ENCODE measurements at places on chromosomes 2 and 18.

- no peaks in the 10 kb centered on the region for H3K4me1 ChIP-seq
- H3K4me3 ChIP-seq: no peak overlapping the region
- DNase-seq: no peak
- H3K27me3 ChIP-seq: no peaks in the 10 kb centered on the region
- no peak overlapping the region for H3K27ac ChIP-seq
Measured at GRCh38 chr2:6845312-6845711, 20.4 kb downstream of the CMPK2 start.

DNA sequence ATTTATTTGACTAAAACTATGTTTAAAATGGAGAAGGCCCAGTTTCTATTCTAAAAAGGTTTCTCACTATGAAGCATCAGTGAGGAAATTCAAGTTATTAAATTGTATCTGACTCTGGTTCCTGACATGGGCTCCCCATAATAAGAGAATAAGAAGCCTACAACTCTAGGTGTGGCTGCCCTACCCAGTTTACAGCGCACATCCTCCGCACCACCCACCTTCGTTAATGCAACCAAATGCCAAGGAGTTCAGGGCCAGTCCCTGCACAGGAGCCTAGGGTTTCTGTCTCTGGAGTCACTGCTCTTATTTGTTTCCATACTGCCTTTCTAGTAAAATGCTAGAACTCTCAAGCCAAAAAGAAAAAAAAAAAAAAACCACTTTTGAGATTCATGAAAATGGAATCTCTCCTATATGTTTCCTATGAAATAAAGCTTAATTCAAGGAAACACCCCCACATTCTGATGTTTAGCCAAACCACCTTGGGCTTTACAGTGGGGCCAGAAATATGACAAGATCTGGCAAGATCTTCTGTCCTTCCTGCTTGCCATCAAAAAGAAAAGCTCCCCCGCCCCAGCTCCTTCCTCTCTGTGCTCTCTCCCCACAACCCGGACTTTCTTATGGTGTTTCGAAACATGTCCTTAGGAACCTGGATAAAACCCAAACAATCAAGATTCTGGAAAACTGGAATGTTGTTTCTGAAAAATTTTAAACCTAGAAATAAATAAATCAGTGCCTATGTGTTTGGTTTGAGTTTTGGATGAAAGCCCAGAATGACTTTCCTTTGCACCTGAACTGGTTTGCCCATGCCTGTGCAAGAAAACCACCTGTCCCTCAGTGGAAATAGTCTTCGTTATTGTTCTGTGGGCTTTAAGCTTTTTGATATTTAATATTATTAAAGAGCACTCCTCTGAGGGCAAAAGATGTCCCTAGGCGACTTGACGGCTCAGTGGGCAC is 136.7 kb downstream of the SP3 start:
- H3K27ac ChIP-seq: no peak overlapping the region
- DNase-seq: no peak
- no peaks in the 10 kb centered on the region for H3K36me3 ChIP-seq
- no peak overlapping the region for H3K4me3 ChIP-seq
- H3K4me1 ChIP-seq: peaks cover 20% of the 10 kb centered on the region

GRCh38 chr2:231399046-231399852 is 3.7 kb downstream of the B3GNT7 start:
- peak overlapping the region; percentile 40 for H3K27ac ChIP-seq
- no peaks in the 10 kb centered on the region for H3K27me3 ChIP-seq
- H3K4me3 ChIP-seq: no peak overlapping the region
- DNase-seq: no peak
- H3K36me3 ChIP-seq: no peaks in the 10 kb centered on the region

DNA sequence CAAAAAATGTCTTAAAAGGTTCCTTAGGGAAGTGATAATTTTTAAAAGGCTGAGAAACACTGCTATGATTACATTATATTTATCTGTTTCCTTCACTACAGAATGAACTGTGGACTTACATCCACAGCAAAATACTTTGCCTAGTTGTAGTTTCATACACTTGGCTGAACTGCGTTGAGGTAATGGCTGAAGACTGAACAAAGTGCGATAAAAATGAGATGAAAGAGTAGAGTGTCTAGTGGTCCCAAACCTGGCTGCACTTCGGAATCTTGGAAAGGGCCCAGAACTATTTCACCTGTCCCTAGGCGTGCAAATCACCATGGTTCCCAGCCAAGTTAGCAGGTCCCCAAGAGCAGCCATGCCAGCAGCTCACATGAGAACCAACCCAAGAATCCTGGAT is 18.2 kb upstream of the IHH start:
- peaks cover 25% of the 10 kb centered on the region for H3K36me3 ChIP-seq
- no peak overlapping the region for H3K27ac ChIP-seq
- DNase-seq: no peak

All from right atrium auricular region (tissue), 2 donors.